ENCODE measurements at places on chromosomes 3 and 15.

- DNase-seq, result no peak
These were observed 660 bp downstream of the NECTIN3 start for GRCh38 chr3:111072031-111072921.

DNA sequence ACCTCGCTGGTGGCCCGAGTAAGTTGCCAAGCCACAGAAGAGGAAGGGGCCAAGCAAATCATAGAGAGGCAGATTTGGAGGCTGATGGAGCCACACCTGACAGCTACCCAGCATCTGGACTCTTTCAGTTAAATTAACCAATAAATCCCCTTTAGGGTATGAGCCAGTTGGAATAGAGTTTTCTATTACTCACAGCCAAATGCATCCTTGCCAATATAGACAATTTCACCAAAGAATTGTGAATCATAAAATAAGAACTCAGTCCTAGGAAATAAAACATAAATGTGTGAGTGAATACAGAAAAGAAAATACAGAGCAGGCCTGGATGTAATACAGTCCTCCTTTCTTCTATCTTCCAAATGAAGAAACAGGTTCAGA is 161.6 kb upstream of the ANKRD28 start:
- no peak for DNase-seq

DNA sequence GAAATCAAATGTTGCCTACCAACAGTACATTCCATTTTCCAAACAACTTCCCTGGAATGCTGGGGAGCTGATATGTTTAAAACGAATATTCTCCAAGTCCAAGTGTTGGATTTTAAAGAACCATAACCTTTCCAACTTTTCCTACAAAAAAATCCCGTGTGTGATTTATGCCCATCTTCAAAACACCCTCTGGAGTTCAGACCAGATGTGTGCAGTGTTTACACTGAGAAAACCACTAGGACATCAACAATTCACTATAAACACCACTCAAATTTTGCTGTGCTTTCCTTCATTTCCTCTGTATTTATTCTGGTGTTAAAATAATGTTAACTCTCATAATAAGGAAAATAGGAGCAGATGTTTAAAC is 2.4 kb downstream of the VGLL4 start:
- no peak for DNase-seq

DNA sequence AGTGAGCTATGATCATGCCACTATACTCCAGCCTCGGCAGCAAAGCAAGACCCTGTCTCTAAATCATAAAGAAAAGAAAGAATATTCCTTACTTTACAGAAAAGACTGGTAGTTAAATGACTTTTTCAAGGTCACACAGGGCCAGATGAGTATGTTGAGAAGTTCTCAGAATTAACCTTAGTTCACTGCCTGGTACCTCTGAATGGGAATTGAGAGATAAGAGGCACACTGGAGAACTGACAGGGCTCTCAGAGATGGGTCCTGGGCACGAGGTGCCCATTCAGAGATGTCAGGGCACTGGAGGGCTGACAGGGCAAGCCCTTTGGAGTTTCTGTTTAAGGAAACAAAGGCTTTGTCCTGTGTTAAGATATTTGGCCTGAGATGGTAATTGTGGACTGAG is 157.7 kb downstream of the PDE8A start:
- no peak for DNase-seq

- no peak for DNase-seq
These were observed 61.0 kb downstream of the LIPC start for GRCh38 chr15:58492661-58493397.

GRCh38 chr15:56869573-56869972 is 48.9 kb upstream of the TCF12 start:
- peak; percentile 19 for DNase-seq

DNA sequence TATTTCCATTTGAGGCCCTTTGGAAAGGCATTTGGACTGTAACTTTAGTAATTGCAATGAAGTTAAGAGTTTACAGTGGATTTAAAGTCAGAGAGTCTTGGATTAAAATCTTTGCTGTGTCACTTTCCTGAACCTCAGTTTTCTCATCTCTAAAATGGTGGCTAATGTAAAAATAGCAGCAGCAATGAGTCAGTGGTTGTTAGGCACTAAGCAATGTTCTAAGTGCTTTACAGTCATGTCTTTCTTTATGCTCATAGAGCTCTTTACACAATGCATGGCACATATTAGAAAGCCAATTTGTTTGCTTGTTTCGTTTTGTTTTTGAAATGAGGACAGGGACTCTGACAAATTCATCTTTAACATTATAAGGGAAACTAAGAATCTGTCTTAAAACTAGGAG is 222.7 kb upstream of the DNAJC19 start:
- DNase-seq, result no peak

- DNase-seq, result no peak
These were observed 112.5 kb downstream of the ADAMTS9 start for GRCh38 chr3:64575211-64575844.

GRCh38 chr3:97763586-97764406 is 762 bp upstream of the ARL6 start:
- no peak for DNase-seq

Data from CD14-positive monocyte (primary cell).